ENCODE measurements at places on chromosomes 5 and 9. TPM values are rescaled to one million over a fixed set of nuclear protein-coding genes. Genes with fewer than 3 reads are reported as not detected.

Gene PRUNE2
- 18.1 TPM for total RNA-seq

Gene RNF180
- 10.3 TPM for total RNA-seq

Gene DMXL1
- 125 TPM for total RNA-seq

GRCh38 chr5:173696216-173696615, 79.8 kb upstream of the BOD1 start:
- H3K4me3 ChIP-seq = no peak overlapping the region
- no peaks in the 10 kb centered on the region for H3K27me3 ChIP-seq
- no peaks in the 10 kb centered on the region for H3K4me1 ChIP-seq
- H3K27ac ChIP-seq = no peak overlapping the region

- peak; percentile 52 for DNase-seq
- no peak overlapping the region for H3K27ac ChIP-seq
- H3K4me3 ChIP-seq = no peak overlapping the region
- no peaks in the 10 kb centered on the region for H3K36me3 ChIP-seq
- no peaks in the 10 kb centered on the region for H3K27me3 ChIP-seq
- no peaks in the 10 kb centered on the region for H3K4me1 ChIP-seq
Observed at GRCh38 chr5:59724482-59725391, 168.8 kb downstream of the PDE4D start.

DNA sequence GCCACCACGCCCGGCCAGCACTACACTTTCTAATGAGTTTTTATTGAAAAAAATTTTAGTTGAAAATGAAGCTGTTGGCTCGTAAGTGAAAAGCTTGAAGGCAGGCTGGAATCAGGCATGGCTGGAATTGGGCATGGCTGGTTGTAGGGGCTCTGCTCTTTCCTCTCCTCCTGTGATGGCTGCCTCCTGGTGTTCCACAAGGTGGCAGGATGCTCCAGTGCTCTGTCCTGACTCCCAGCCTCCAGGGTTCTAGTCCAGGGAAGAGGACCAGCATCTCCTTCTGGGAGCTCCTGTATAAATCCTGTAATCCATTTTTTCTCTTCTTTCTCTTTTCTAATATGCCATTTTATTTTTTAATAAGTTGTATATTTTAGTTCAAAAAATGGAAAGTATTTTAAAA, 57.2 kb upstream of the DHFR start:
- H3K36me3 ChIP-seq = peaks cover 6% of the 10 kb centered on the region
- no peak overlapping the region for H3K27ac ChIP-seq
- H3K4me3 ChIP-seq = no peak overlapping the region
- H3K27me3 ChIP-seq = no peaks in the 10 kb centered on the region
- peak; percentile 26 for DNase-seq
- H3K4me1 ChIP-seq = no peaks in the 10 kb centered on the region

DNA sequence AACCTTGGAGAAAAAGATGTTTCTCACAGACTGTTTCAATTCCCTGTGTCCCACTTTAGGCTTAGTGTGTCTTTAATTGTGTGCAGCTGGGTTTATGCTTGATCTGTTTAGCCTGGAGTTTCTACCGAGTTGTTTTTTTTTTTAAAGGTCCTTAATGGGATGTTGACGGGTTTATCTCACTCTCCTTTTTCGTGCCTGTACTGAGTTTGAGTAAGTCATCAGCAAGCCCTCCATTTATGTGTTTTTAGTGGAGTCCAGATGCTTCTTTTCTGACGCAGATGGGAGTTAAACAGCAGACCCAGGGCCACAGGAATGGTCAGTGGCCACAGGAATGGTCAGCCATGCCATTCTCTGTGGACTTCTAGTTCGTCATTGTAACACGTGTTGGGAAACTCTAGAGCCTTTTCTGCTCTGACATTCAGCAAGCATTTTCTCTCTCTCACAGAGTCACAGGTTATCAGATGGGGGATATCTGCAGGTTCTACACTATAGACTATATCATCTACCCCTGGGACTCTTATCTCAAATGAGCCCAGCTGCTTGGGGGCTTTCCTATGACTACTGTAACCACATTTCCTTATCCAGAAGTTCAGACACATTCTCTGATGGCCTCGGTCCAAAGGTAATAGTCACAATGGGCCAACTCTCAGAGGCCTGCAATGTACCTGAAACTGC, 190.5 kb downstream of the TTLL11 start:
- no peaks in the 10 kb centered on the region for H3K4me1 ChIP-seq
- H3K36me3 ChIP-seq = no peaks in the 10 kb centered on the region
- DNase-seq = no peak
- H3K27ac ChIP-seq = no peak overlapping the region
- H3K4me3 ChIP-seq = no peak overlapping the region

DNA sequence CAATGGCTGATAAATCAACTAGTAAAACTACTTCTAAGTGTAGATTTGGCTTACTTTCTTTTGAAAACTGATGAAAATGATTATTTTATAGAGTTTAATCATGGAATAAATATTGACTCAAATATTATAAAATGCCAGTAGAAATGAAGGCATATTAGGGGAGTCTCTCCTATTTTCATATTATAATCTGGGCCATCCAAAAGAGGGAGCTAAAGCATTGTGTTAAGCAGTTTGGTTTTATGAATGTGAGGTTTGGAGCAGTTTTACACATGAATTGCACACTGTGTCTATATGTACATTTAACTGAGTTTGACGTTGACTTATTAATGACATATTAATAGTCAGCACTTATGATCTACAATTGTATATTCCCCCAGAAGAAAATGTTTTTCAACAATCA, 17.4 kb downstream of the CDH9 start:
- peak; percentile 81 for DNase-seq
- H3K36me3 ChIP-seq = no peaks in the 10 kb centered on the region
- H3K27ac ChIP-seq = no peak overlapping the region
- H3K4me1 ChIP-seq = no peaks in the 10 kb centered on the region

DNA sequence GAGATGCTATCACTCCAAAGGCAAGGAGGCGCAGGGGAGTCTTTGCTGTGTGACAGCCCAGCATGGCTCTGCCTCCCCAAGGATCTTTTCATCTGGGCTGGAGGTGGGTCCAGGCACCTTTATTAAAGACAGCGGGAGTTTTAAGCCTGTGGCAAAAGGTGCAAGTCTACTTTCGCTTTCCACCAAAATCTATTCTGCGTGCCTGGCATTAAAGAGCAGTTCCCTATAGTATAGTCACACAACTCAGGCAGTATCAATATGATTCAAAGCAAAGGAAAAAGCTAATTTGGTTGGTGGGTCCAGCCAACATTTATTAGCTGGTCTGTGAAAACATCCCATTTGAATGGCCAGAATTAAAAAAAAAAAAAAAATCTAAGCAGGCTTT, 398.7 kb downstream of the EBF1 start:
- H3K27me3 ChIP-seq = no peaks in the 10 kb centered on the region
- H3K4me3 ChIP-seq = no peak overlapping the region
- H3K36me3 ChIP-seq = no peaks in the 10 kb centered on the region
- no peak for DNase-seq
- H3K4me1 ChIP-seq = no peaks in the 10 kb centered on the region
- H3K27ac ChIP-seq = no peak overlapping the region

DNA sequence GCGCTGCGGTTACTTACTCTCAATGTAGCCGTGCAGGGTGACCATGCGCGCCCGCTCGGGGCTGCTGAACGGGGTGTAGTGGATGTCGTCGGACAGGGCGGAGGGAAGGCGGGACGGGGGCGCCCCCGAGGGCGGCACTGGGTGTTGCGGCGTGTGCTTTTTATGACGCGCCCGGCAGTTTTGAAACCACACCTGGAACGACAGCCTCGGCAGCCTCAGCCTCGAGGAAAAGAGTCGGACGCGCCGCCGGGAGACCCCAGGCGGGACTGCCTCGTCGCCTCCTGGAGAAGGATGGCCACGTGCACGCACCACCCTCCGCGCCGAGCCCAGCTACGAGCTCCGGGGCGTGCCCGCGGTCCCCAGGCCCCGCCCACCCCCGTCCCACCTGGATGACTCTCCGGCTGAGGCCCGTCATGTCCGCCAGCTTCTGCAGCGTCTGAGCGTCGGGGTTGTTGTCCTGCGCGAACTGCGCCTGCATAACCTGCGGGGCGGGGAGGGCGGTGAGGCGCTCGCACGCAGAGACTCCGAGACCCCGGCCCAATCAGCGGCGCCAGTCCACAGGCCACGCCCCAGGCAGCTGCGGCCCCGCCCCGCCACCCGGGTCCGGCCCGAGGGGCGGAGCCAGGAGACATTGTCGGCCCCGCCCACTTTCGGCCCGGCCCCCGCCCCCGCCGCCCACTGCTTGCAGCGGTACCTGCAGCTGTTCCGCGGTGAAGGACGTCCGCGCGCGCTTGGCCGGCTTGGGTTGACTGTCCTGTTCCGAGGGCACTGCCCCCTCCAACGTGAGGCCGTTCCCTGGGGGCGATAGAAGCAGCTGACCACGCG, 15.0 kb downstream of the LHX6 start:
- DNase-seq = peak; percentile 72
- H3K4me1 ChIP-seq = no peaks in the 10 kb centered on the region
- no peak overlapping the region for H3K4me3 ChIP-seq

DNA sequence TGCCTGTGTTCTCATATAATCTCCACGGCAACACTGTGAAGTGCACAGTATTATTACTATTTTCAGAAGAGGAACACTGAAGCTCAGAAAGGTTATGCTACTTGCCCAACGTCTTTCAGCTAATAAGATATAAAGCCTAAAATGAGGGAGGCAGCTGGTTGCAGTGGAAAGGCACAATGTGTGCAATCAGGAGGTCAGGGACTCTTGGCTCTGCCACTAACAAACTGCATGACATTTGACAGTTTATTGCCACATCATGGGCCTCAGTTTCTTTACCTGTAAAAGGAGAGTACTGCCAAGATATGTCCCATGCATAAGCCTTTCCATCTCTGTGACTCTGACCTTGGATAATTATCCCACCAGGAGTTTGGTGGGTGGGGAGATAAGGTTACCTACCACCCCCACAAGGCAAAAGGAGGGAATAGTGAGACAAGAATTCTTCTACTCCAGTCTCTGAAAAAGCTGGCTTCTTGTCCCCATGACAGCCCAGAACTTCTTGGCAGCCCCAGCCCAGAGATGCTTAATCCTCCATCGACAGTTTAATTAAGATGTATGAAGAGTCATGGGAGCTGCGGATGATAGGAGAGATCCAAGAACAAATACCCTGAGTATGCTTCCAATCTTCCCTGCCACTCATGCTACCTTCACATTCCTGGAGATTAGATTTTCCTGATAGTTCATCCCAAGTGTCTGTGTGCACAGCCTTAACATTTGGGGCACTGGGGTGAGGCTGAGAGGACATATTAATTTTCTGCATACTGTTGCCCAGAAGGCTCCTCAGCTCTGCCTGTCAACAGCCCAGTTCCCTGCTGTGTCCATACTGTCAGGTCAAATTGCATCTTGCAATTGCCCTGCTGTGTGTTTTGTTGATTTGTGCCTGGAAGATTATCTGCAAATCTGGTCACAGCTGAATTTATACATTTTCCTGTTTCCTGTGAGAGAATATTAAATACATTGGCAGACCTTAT, 271.2 kb downstream of the FAM114A2 start:
- H3K27ac ChIP-seq = no peak overlapping the region
- H3K36me3 ChIP-seq = no peaks in the 10 kb centered on the region
- no peak for DNase-seq

DNA sequence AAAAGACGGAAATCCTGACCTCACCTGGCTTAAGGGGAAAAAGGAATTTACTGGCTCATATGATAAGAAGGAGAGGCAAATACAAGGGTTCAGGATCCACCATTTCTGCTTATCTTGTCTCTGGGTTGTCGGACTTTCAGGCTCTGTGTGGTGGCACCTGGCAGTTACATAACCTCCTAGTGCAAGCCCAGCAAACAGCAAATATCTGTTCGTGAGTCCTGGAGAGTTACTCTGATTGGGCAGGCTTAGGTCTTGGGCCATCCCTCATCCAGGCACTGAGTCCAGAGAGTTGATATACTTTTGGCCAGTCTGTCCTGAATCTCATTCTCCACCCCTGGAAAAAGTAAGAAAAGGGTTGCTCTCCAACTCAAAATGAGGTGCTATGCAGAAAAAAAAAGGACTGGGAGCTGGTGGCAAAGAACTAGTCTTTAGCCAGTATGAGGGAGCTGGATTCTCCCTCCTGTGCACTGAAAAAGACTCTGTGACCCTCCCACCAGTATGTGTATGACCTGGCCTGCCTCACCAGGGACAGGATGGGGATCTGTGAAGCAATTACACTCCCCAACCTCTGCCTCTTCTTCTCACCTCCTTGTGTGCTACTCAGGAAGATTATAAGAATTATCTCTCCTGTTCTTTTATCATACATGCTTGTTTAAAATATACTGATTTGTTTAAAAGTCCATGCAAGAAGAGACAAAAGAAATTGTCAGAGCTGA, 282.9 kb downstream of the ARHGAP26 start:
- peaks cover 18% of the 10 kb centered on the region for H3K4me1 ChIP-seq
- no peaks in the 10 kb centered on the region for H3K27me3 ChIP-seq
- peak overlapping the region; percentile 12 for H3K27ac ChIP-seq
- no peak overlapping the region for H3K4me3 ChIP-seq
- peaks cover 10% of the 10 kb centered on the region for H3K36me3 ChIP-seq
- DNase-seq = no peak

DNA sequence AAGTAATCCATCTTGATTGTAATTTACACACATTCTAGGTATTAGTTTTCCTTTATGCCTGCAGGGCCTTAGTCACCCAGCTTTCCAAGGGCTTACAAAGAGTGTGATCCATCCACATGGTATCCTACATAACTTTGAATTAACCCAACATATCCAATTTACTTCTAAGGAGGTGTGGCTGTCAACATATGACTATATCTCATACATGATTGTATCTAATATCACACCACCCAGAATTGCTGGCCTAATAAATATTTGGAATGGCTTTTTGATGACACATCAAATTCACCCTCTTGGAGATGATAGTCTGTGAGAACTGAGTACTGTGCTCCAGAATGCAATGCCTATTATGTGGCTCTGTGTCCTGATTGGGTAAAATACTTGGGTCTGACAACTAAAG, 363.3 kb upstream of the GRIN3A start:
- no peaks in the 10 kb centered on the region for H3K4me1 ChIP-seq
- no peak overlapping the region for H3K27ac ChIP-seq
- no peak overlapping the region for H3K4me3 ChIP-seq
- H3K27me3 ChIP-seq = no peaks in the 10 kb centered on the region

DNA sequence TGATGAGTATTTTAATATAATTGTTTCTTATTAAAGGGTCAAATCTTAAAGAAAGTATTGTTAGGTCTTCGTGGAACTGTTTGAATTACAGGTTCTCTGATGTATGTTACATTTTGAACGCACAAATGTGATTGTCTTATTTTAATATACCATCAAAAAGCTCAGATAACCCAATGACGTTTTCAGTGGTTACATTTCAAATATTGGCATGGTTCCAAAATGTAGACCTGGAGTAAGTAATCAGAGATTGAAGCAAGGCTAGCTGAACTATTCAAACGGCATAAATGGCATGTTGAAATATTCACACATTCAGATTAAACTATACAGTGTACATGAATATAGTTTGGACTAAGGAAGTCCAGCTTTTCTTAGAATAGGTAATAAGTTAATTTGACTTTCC, 281.7 kb upstream of the EFNA5 start:
- H3K27me3 ChIP-seq = no peaks in the 10 kb centered on the region
- no peaks in the 10 kb centered on the region for H3K36me3 ChIP-seq
- H3K4me3 ChIP-seq = no peak overlapping the region
- no peak overlapping the region for H3K27ac ChIP-seq
- no peak for DNase-seq
- peaks cover 3% of the 10 kb centered on the region for H3K4me1 ChIP-seq
